ENCODE measurements at places on chromosomes 4 and X.

DNA sequence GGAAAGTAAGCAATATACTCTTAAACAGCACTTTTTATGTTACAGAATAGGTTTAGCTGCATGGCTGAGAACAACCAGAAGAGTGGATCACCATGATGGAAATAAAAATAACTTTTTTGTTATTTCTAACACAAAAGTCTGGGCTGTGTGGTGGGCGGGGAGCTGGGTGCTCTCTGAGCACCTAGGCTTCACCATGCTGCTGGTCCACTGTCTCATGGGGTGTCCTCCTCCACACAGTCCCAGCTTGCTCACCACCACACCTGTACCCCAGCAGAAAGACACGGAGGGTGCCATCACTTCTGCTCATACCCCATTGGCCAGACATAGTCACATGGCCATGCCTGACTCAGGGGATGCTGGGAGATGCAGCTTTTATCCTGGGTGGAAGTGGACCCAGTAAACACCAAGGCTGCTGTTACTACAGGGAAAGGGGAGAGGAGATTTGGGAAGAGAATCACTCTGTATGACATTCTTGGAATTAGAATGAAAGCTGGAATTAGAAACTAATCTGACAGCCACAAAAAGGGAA lies 45.0 kb downstream of the CPZ start:
- no peak for DNase-seq

- DNase-seq, result no peak
These were observed 790.1 kb downstream of the TECRL start for GRCh38 chr4:63618883-63619718.

DNA sequence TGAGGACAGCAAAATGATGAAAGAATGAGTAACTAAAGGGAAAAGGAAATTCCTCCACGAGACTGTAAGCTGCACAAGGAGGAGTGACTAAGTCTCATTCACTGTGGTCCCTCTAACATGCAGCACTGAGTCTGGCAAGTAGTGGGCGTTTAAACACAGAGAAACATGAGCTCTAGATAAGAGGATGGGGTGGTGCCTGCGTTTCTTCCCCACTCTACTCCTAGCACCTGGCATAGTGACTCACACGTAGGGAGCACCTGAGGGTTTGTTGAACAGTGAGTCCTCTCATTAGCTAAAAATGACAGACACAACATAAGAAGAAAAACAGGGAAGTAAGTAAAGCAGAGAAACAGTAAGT lies 105.8 kb upstream of the CBR4 start:
- DNase-seq, result peak; percentile 11

DNA sequence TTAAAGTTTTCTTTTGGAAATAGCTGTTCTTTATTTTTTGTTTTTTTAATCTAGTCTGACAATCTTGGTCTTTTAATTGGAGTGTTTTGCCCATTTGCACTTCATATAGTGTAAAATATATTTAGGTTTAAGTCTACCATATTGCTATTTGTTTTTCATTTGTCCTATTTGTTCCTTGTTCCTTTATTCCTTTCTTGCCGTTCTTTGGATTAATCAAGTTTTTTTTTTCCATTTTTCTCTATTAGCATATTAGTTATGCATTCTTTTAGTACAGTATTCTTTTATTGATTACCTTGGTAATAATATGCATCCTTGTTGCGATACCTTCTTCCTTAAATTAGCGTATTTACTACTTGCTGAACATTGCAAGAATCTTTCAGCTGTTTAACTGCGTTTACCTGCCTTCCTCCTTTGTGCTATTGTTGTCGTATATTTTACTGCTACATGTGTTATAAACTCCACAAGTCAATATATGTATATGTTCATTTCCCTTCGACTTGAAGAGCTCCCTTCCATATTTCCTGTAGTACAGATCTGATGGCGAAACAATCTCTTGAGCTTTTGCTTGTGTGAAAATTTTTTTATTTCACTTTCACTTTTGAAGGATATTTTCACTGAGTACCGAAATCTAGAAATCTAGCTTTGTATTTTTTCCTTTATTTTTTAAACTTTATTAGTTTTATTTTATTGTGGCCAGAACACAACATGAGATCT lies 23.9 kb upstream of the RNF212 start:
- no peak for DNase-seq

- no peak for DNase-seq
These were observed 86.0 kb downstream of the PJA1 start for GRCh38 chrX:69079268-69079667.

DNA sequence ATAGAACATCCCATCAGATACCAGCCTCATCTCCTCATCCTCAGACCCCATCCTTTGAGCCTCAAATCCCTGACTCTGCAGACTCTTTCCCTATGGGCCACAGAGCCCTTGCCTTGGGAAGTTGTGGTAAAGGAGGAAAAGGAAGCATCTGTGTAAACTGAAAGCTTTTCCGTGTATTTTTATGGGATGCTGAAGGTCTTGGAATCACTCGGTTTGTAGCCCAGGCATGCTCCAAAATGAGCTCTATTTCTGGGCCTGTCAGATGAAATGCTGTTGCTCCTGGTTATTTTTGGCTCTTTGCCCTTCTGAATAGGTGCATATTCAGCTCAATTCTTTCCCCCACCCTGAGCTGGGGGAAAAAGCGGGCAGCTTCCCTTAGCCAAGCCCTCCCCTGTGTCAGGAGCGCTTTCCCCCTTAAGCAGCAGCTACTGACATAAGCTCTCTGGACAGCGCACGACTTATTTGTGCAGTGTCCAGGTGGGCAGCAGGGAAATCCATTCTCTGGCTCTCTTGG lies 5.0 kb upstream of the SEL1L3 start:
- no peak for DNase-seq

DNA sequence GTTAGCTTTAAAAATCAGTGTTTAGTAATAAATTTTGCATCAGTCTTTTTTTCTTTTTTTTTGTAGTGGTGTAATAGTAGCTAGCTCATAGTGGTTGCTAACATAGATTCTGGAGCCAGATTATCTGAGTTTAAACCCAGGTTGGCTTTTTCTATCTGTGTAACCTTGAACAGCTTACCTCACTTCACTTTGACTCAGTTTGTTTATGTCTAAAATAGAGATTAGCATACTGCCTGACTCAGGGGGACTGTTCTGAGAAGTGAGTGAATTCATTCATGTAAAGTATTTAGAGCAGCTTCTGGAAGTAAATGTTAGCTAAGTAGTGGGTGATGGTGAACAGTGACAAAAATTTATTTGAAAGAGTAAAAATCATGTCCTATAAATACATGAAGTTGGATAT lies 32.9 kb downstream of the CPEB2 start:
- DNase-seq, result no peak

DNA sequence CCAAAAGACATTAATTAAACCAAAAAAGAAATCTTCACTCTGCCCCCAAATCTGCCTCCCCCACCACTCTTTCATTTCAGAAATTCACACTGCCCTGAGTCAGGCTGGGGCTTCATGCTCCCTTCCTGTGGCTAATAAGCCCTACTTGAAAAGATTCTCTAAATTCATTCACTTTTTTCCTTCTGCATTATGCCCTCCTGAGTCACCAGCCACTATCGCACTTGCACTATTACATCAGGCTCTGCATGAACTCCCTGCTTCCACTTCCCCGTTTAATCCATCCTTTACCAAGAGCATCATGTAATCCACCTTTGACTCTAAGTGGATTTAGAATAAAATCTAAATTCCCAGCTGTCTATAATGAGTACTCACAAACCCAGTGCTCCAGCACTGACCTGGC lies 295.4 kb upstream of the KLF3 start:
- DNase-seq, result peak; percentile 6

DNA sequence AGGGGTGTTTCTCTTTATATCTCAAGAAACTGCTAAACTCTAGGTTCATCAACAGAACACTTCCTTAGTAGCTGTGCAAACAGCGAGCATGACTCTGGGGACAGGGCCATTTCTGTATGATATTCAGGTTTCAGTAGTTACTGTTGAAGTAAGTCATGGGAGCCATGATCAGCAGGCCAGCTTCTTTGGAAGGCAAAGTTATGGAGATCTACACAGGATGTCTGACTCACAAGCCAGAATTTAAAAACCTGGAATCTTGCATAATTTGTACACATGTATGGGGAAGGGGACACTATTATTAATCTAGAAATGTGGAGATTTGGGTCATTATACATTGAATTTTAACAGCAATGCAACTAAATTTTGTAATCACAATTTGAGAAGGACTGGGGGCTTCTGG lies 187.8 kb upstream of the NR3C2 start:
- DNase-seq, result no peak

DNA sequence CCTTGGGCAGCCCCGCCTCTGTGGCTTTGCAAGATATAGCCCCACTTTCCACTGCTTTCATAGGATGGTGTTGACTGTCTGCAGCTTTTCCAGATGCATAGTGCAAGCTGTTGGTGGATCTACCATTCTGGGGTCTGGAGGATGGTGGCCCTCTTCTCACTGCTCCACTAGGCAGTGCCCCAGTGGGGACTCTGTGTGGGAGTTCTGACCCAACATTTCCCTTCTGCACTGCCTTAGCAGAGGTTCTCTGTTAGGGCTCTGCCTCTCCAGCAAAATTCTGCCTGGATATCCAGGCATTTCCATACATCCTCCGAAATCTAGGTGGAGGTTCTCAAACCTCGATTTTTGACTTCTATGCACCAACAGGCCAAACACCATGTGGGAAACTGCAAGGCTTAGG lies 153.7 kb downstream of the TBCK start:
- no peak for DNase-seq

GRCh38 chr4:56651056-56651350 lies 30.1 kb downstream of the HOPX start:
- DNase-seq, result no peak

DNA sequence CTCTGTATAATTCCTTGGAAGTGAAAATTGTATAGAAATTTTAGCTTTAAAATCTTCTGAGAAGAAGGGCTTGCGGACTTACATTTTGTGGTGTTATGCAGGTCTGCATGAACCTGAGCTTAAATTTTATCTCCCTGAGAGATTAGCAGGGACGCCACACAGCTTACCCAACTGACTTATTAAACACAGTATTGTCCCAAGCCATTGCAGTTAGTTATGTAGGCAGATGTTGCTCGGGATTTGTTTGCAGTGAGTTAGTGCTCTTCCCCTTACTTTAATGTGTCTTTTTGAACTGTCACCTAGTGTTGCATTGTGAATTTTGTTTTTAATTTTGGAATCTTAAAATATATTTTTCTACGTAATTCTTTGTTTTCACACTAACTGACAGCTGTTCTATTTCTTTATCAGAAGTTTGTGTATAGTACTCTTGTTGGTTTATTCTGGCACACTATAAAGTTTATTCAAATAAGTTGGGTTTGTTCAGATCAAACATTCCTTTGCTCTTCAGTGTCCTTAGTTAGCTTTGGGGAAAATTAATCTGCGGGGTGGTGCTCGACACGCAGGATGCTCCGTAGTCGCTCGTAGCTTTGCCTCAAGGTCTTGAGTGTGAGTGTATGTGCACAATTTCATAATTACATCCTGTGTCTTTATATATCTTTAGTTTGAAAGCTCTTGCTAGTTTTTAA lies 145.4 kb downstream of the STIM2 start:
- DNase-seq, result no peak

DNA sequence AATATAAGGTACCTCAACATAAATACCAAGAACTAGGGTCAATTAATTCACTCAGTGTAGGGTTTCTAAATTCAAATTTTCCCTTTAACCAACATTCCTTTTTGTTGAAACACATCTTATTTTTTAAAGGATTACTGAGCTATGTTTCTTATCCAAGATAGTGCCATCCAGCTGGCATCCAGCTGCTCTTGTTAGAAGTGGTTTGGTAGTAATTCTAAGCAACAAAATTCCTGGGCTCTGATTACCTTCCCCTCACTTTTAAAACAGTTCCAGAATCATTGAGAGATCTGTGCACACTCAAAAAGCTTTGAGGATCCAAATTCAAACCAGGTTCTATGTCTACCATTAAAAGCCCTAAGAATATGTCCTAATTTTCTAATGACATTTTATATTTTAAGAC lies 583.7 kb downstream of the TRIML1 start:
- DNase-seq, result no peak

DNA sequence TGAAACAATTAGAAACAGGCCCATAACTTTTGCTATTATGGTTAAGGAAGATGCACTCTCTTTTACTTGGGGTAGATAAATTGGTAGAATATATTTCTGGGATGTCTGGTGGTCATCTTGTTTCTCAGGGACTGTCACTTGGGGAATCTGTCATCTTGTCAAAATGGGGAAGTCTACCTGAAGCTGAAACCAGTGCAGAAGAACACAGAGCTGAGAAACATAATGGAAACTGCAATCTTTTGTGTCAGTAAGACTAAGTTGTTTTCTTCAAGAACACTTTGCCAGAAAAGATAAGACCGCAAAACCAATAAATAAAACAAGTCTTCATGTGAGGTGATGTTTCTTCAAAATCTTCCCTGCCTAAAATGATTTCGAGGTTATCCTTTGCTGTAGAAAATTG lies 92.0 kb downstream of the NAA11 start:
- DNase-seq, result no peak

DNA sequence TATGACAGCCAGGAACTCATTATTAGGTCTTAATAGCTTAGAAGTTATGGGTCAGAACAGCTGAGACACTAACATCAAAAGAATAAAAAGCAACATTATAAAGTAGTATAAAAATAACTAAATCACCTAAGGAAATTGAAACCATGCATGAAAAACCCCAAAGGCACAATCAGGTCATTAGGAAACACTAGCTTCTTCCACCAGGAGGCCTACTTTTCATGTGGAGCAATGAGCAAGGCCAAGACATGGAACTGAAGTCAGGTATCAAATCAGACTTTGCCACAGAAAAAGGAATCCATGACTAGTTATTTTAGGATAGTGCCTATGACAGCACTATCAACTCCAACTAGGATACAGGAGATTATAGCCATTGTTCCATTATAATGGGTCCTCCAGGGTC lies 7.9 kb downstream of the HUWE1 start:
- DNase-seq, result no peak

GRCh38 chr4:138522366-138522765 lies 280.2 kb upstream of the SLC7A11 start:
- DNase-seq, result no peak

DNA sequence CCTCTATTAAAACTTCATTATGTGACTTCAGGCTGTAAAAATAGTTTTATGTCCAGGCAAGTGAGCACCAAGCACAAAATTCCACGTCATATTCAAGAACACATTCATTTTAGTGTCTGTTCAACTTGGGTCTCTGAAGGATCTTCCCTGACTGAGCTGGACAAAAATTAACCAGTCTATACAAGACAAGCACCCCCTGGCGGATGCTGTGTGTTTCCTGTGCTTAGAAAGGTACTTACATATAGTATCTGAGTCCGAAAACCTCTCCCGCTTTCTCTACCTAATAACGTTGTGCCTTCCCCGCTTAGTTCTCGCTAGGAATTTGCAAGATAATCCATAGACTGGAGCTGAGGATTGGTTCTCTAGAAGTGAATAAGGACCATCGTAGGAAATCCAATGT lies 2214.5 kb upstream of the TENM3 start:
- no peak for DNase-seq

GRCh38 chr4:139419388-139419914 lies 34.5 kb upstream of the RAB33B start:
- peak; percentile 22 for DNase-seq

- no peak for DNase-seq
These were observed 67.7 kb upstream of the PJA1 start for GRCh38 chrX:69232945-69233344.

- no peak for DNase-seq
These were observed 20.2 kb downstream of the CLNK start for GRCh38 chr4:10664408-10664807.

- no peak for DNase-seq
These were observed 85.1 kb upstream of the UCP1 start for GRCh38 chr4:140653718-140654494.

- no peak for DNase-seq
These were observed 67.1 kb downstream of the USP38 start for GRCh38 chr4:143251779-143252178.

Data from stimulated activated CD4-positive, alpha-beta T cell treated with anti-CD3 and anti-CD28 coated beads, Interleukin-1b, Interleukin-23, amount 100 ng/mL, for 48 hours (primary cell).